ENCODE measurements at places on chromosomes 3 and 15. TPM values are rescaled to one million over a fixed set of nuclear protein-coding genes. Genes with fewer than 3 reads are reported as not detected.

ZNF385D gene
- total RNA-seq = 0.50 TPM

GRAMD2A gene
- not detected for total RNA-seq

CORO2B gene
- total RNA-seq = 0.65 TPM

CYP1A2 gene
- total RNA-seq = not detected

ATP13A4 gene
- 0.65 TPM for total RNA-seq

CYP1A1 gene
- 4.4 TPM for total RNA-seq

REC114 gene
- not detected for total RNA-seq

SPINK8 gene
- not detected for total RNA-seq

KLHL18 gene
- 12.6 TPM for total RNA-seq
